Progenitor cell of endocrine pancreas (in vitro differentiated cells): ENCODE measurements at places on chromosomes 3 and 15.

DNA sequence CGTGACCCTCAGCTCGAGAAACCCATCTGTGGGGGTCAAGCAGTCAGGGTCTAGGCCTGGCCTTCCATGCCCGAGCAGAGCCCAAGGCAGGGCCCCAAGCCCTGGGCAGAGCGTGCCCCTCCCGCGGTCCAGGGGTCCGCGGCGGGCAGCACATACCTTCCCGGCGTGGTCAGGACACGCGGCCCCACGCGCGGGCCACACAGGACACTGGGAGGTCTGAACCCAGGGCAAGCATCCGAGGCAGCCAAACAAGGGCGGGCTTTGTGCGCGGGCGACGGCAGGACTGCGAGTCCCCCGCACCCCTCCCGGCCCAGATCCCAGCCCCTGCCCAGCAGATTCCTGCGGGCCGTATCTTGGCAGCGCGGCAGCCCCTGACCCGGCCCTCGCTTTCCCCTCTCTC lies 61.6 kb upstream of the ACAN start:
- DNase-seq = no peak

DNA sequence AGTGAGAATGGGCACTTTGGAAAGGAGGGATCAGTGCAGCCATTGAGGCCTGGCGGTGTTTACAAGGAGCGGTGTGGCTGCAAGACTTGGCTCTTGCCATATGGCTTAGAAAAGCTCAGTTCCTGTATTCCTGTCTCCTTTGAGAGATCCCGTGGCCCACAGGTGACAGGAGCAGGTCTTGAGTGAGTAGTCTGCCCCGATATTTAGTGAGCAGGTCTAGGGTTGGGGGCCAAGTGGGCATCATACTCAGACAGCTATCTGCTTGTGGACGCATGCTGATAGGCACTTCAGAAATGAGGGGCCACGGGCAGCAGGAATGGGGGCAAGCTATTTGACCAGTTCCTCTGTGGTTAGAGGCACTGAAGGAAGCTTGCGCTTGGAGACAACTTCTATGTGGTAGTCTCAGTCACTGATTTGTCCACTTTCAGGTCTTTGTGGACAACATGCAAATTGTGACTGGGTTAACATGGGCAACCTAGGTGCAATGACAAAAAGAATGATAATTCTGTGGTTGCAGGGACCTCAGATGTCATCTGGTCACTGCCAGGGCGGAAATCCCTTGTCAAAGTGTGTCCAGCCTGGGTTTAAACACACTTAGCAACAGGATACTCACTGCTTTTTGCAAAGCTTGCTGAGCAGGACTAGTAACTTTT lies 1.1 kb downstream of the TMED3 start:
- DNase-seq = no peak

GRCh38 chr3:178043084-178043483 lies 493.2 kb upstream of the KCNMB2 start:
- DNase-seq = no peak

DNA sequence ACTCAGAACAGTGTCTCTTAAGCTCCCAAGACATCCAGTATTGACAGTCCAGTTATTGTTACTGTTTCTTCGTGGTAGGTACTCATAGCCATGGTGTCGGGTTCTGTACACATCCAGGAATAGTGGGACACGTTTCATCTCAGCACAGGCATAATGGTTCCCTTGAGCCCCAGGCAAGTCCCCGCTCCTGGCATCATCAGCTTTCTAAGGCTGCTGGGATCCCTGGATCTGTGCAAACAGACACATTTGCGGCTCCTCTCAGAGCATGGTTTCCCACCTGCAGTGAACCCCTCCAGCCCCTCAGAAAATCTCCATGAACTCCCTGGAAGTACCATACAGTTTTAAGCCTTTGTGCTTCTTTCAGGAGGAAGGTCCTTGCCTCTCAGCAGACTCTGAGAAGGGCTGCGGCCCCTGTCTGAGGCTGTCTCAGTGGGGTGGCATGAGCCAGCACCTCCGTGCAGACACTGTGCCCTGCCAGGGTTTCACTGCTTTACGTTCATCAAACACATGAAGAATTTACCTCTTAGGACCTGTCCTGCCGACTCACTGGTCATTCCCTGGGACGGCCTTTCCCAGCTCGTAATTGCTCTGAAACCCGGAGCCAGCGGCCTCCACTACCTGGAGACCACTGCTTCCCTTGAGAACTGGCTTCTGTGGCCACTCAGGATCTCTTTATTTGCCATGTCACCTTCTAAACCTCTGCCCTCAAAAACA lies 124.9 kb downstream of the LRRK1 start:
- no peak for DNase-seq

GRCh38 chr3:117235304-117235703 lies 525.7 kb downstream of the TUSC7 start:
- no peak for DNase-seq

DNA sequence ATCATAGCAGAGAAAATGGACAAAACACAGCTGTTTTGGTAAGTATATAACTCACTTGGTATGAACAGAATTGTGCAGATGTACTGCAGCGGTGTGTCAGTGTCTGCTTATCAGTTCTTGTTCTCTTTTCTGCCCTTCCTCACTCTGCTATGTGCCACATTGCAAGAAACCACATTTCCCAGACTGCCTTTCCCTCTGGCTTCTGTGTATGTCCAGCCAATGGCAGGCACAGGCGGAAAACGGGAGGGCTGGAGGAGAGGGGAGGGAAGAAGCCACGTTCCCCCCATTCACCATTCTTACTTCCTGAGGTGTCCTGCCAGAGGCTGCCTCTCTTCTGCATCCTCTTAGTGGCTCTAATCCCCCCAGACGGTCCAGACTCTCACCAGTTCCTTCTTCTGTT lies 15.4 kb downstream of the HHLA2 start:
- DNase-seq = no peak

DNA sequence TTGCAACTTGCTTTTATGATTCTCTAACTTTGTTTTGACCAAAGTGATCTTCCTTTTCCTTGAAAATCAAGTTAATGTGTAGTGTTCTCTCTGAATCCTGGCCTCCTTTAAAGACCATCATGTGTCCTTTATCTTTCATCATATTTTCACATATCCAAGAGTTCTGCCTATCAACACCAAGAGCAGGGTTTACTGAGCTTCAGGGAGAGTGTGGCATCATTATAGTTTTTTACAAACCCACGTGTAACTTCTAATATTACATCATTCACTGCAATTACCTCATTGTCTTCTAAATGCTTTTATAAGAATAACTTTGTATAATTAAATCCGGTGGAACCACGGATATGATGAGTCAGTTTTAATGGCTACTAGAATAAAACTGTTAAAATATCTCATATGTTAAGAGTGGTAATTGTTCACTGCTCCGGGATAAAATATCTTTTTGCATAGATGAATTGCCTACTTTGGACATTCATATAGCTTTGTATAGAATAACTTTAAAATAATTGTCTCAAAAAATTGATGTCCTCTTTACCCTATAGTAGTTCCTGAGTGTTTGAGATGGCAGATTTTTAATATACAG lies 248.8 kb upstream of the GRM7 start:
- DNase-seq = no peak

- DNase-seq = no peak
Observed at GRCh38 chr3:184443364-184443763, 63.5 kb downstream of the CHRD start.

DNA sequence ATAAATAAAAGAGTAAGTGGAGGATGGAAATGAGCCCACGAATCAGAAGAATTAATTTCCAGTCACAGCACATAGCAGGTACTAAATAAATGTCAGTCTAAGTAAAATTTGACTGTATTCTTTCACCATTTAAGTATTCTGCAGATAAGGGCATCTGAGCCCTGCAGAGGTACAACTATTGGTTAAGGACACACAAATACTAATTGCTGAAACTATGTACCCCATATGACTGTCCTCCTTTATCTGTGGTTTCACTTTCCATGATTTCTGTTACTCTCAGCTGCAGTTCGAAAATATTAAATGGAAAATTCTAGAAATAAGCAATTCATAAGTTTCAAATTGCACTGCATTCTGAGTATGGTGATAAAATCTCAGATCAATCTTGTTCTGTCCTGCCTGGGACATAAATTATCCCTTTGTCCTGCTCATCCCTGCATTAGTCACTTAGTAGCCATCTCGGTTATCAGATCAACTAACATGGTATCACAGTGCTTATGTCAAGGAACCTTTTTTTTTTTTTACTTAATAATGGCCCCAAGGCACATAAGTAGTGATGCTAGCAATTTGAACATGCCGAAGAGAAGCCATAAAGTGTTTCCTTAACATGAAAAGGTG lies 95.1 kb downstream of the LSAMP start:
- no peak for DNase-seq

DNA sequence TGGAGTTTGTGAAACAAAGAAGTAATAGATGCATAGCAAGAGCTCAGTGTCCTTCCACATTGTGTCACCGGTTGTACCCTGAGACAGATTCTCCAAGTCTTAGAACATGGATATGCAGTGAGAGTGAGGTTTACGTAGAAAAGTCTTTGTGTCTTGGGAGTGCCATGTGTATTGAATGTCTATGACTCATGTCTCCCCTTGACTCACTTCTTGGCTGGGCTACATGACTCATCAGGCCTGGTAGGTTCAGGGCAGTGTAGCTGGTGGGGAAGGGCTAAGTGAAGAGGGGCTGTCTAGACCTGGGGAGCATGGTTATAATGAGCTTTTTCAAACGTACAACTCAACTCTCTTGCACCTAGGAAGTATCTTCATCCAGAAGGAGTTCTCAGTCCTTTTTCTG lies 167.4 kb downstream of the GAP43 start:
- no peak for DNase-seq

DNA sequence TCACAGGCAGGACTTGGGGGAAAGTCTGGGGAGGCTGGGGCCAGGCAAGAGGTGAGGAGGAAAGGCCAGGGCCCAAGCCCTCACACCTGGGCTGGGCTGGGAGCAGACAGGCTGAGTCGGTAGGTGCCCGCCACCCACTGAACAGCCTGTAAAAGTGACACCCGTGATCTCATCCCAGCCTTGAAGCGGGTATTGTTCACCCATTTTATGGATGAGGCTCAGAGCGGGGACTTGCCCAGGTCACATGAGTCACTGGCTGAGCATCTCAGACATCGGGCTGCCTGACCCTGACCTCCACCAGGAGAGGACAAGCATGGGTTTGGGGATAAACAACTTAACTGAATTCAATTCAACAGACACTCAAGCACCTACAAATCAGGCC lies 52.0 kb upstream of the CTSH start:
- no peak for DNase-seq

DNA sequence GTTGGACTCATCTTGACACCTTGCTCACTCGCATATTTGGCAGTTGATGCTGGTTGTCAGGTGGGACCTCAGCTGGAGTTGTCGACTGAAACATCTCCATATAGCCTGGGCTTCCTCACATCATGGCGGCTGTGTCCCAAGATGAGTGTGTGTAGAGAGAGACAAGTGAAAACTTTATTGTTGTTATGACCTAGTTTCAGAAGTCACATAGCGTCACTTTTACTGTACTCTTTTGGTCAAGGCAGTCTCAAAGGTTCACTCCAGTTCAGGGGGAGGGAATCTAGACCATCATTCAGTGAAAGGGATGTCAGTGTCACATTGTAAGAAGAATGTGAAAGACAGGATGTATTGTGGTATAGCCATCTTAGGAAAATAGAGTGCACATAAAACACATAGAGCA lies 214.2 kb downstream of the ITPR1 start:
- DNase-seq = no peak

GRCh38 chr3:82509951-82510603 lies 748.6 kb upstream of the GBE1 start:
- DNase-seq = no peak
